ENCODE measurements at places on chromosomes 12 and 14.

GRCh38 chr12:106886932-106887331 is 68.8 kb upstream of the TMEM263 start:
- DNase-seq: no peak

DNA sequence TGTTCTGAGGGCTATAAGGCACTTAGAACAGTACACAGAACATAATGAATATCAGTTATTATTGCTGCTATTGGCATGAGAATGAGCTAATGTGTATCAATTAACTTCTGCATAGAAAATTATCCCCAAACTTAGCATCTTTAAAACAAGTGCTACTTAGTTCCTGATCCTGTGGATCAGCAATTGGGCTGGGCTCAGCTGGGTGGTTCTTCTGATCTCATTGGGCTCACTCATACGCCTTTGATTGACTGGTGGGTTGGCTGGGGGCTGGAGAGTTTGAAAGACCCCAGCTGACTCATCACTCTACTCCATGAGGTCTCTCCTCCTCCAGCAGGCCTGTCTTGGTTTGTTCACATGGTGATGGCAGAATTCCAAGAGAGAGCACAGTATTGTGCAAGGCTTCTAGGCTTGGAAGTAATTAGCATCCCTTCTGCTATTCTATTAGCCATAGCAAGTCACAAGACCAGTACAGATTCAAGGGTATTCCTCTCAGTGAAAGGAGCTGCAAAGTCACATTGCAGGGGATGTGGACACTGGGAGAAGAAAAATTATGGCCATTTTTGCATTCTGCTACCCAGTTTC is 27.2 kb upstream of the HSPB8 start:
- no peak for DNase-seq

DNA sequence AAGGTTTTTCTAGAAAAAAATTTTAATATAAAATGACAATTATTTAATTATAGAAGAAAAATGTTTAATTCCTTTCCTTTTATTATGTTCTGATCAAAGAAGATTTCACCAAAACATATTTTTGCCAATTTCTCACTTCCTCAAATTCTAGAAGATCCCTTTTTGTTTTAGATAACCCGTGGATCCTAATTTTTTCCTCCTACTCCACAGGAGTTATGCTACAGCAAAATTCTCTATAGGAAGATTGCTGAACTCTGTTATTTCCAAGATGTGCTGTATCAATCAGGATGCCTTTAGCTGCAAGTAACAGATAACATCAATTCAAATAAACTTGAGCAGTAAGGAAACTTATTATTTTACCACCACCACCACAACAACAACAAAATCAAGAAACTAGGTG is 3.8 kb upstream of the SNX6 start:
- DNase-seq: no peak

DNA sequence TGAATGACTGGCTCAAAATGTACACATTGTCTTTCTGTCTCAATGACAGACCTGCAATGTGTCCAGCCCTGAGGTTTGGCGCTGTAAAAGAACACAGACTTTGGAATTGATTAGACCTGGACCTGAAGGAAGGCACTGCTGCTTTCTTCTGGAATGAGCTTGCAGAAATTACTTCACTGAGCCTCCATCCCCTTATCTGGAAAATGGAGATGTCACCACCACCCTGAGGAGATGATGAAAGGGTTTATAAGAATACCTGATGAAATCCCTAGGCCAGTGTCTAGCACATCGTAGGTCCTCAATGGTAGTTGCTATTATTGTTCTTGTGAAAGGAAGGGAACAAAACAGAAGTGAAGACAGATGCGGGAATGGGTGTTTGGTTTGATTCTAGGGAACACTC is 9.7 kb upstream of the WSB2 start:
- no peak for DNase-seq

GRCh38 chr12:132726386-132726785 is 15.7 kb downstream of the PGAM5 start:
- DNase-seq: no peak

GRCh38 chr14:52740751-52741150 is 10.8 kb downstream of the STYX start:
- no peak for DNase-seq

DNA sequence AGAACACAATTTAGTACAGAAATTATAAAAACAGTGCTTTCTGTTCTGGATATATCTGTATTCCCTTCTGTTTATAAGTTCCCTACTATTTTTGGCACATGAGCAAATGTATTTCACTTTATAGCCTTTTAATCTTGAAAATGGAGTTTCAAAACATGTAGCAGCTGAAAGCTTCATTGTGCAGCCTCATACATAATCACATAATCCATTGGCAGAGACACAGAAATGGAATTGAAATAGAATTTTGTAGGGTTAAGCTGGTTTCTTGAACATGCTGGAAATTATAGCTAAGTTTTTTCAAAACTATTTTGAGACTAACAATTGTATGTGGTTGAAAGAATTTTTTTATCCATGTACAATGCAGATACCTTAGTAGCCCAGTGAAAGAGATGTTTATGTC is 614.3 kb upstream of the MDGA2 start:
- DNase-seq: no peak

DNA sequence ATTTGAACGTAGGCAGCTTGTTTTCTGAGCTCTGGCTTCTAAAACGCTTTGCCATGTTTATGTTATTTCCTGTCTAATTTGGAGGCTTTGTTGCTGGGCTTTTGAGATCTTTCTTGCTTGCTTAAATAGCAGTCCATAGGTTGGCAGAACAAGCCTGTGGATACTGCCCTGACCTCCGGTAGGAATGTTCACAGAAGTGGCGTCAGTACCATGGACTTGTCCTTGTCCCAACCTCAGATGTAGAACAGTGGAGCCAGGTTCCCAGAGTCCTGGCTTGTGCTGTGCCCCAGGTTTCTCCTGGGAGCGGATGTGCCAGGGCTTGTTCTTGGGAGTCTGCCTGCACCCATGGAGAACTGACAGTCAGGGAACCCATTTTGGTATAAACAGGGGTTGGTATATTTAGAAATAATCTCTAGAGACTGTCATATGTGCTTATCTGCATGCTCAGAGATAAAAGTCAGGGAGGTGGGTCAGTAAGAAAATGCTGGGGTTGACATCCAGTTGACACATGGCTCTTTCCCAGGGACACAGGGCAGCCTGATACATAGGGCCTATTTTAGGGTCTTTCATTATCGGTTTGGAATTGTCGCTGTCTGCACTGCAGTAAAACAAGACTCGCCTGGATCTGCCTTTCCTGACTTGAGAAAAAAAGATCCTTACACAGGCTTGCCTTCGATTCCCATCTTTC is 22.9 kb downstream of the CACNA1C start:
- DNase-seq: no peak

- DNase-seq: peak; percentile 71
Measured at GRCh38 chr12:113019025-113019424, 37.5 kb upstream of the DTX1 start.

DNA sequence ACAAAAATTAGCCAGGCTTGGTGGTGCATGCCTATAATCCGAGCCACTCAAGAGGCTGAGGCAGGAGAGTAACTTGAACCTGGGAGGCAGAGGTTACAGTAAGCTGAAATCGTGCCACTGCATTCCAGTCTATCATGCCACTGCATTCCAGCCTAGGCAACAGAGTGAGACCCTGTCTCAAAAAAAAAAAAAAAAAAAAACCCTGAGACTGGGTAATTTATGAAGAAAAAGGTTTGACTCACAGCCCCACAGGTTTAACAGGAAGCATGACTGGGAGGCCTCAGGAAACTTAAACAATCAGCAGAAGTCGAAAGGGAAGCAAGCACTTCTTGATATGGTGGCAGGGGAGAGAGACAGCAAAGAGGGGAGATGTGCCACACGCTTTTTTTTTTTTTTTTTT is 123.2 kb downstream of the GXYLT1 start:
- no peak for DNase-seq

DNA sequence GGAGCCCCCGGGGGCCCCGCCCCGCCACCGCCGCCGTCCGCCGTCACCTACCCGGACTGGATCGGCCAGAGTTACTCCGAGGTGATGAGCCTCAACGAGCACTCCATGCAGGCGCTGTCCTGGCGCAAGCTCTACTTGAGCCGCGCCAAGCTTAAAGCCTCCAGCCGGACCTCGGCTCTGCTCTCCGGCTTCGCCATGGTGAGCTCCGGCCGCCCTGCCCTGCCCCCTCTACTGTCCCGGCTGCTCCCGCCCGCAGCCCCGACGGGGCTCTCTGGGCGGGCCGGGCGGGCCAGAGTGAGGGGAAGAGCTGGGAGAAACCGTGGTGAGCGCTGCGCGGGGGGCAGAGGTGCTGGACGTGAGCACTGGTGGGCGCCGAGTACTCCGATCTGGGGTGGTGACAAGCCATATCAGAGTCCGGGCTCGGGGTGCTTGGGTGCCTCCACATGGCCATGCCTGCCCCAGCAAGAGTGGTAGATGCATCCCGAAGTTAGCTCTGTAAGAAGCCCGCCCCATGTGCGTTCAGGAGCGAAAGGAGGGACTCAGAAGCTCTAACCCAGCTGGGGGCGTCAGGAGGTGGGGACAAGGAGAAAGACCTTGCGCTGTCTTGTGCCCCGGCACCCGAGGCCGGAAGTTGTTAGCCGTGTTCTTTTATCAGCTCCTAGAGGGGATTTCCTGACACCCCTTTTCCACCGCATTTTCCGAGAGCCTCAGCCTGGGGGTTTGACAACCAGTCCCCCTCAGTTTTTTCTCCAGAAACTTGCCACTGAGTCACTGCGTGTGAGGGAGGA is 717 bp downstream of the ORAI1 start:
- DNase-seq: peak; percentile 54

DNA sequence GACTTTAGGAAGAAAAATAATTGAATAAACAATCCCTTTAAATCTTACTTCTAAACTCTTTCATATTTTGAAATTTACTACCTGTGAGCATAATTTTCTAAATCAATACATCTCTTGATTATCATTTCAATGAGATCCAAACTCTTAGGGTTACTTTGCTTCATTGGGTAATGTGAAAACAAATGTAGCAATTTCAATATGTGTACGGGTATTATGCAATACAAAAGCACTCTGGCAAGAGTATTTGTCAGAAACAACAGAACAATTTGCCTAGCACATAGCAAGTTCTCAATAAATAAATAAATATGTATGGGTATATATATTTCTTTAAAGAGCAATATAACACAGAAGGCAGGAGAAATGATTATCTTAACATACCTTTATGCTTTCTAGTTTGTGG is 77.1 kb downstream of the PLEKHG7 start:
- DNase-seq: no peak

GRCh38 chr12:62194031-62194430 is 66.2 kb upstream of the USP15 start:
- DNase-seq: no peak
